ENCODE measurements at places on chromosomes 7 and 10.

GRCh38 chr7:121985476-121986030, 112.6 kb downstream of the PTPRZ1 start:
- no peak overlapping the region for H3K4me3 ChIP-seq
- H3K27me3 ChIP-seq, result no peaks in the 10 kb centered on the region
- H3K4me1 ChIP-seq, result no peaks in the 10 kb centered on the region
- DNase-seq, result peak; percentile 59

DNA sequence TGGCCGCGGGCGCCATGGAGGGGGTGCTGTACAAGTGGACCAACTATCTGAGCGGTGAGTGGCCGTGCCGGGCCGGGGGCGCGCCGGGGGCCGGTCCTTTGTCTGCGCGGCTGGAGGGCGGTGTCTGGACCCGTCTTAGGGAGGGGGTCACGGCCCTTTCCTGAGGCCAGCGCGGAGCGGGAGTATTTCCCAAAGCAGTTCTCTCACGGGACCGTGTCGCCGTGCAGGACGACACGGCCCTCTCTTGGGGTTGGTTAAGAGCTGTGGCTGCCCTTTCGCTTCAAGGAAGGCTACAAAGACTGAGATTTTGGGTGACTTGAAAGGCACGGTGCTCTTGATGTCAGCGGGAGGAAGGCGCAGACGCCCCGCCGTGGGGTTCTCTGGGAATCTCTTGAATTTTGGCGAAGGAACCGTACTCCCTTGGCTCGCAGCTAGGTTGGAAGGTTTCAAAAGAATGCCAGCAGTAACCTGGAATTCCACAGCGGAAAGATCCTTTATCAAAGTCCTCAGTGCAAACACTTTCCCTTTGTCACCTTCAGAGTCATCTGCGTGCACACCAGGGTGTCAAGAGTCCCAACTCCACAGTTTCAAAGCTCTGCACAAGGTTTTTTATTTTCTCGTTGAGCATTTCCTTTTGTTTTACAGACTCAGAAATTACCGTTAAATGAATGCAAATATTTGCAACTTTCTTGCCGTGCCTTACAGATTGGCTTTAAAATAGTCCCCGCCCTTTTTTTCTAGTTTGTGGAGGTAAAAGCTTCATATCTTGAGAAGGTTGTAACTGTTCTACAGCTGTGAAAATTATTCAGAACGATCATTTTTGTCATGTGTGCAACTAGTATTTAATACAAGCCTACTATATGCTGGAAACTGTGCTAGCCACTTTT, 780 bp downstream of the PLEKHA8 start:
- peaks cover 2% of the 10 kb centered on the region for H3K36me3 ChIP-seq
- peak overlapping the region; percentile 96 for H3K27ac ChIP-seq
- DNase-seq, result peak; percentile 87
- no peaks in the 10 kb centered on the region for H3K27me3 ChIP-seq
- H3K4me1 ChIP-seq, result peaks cover 13% of the 10 kb centered on the region

DNA sequence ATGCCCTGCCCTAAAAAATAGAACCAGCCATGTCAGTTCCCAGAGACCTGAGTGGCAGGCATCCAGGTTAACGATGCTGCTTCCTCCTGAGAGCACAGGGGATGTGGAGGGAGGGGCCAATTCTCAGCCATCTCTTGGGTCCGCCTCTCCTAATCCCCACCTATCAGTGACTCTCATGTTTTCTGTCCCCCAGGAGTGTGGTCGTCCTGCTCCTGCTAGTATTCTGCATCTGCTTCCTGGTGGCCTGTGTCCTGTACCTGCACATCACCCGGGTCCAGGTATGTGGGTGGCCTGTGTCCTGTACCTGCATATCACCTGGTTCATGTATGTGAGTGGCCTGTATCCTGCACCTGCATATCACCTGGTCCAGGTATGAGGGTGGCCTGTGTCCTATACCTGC, 105.3 kb downstream of the ADCY1 start:
- no peaks in the 10 kb centered on the region for H3K27me3 ChIP-seq
- no peaks in the 10 kb centered on the region for H3K4me1 ChIP-seq
- H3K36me3 ChIP-seq, result no peaks in the 10 kb centered on the region
- no peak for DNase-seq

GRCh38 chr10:62426086-62426485, 51.9 kb downstream of the ZNF365 start:
- peak; percentile 26 for DNase-seq
- no peak overlapping the region for H3K4me3 ChIP-seq
- no peaks in the 10 kb centered on the region for H3K36me3 ChIP-seq

- no peaks in the 10 kb centered on the region for H3K36me3 ChIP-seq
- peak overlapping the region; percentile 99 for H3K27ac ChIP-seq
- peak overlapping the region; percentile 75 for H3K4me3 ChIP-seq
Observed at GRCh38 chr10:110008518-110009339, 945 bp downstream of the ADD3 start.

DNA sequence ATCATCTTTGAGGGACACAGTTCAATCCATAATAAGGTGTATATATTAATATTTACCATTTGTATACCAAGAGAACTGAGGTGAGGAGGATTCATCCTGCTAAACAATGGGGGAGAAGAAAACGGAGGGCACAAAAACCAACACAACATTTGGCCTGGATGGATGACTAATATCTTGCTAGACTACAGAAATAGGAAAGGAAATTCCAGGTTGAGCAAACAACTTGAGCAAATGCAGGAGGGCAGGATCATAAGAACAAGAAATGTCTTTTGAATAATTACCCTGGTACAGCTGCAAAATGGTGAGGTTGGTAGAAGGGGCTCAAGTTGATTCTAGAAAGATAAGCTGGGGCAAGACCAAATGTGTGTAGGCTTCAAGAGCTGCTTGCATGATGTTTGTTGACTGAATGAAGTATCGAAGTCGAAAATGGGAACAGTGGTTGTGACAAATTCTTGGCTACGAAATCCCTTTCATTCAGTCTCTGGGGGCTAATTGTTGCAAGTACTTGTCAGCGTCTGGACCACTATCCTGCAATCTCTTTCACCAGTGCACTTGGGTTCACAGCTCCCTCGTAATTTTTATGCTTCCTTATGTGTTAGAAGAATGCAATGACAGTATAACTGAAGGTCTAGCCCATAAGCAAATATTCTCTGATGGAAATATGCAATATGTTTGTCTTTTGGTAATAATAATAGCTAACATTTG, 176.2 kb downstream of the PTEN start:
- no peaks in the 10 kb centered on the region for H3K27me3 ChIP-seq
- no peak overlapping the region for H3K27ac ChIP-seq
- H3K36me3 ChIP-seq, result no peaks in the 10 kb centered on the region
- no peak for DNase-seq

DNA sequence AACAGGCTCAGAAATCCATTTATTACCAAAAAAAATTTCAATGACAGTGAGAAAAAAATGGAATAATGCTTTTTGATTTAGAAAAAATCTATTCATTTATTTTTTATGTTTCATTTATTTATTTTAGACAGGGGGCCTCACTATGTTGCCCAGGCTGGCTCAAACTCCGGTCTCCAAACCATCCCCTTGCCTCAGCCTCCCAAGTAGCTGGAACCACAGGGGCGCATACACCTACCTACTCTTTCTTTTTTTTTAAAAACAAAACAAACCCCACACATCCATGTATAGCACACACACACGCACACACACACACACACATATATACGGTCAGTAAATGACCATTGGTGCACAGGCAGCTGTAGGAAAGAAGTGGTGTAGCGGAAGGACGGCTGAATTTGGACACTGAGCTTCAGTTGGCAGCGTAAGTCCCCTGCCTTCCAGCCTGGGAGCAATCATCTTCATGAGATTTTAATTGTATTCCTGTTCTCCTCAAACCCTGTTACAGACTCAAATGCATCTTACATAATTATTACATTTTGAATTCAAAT, 28.8 kb downstream of the ARL4A start:
- no peaks in the 10 kb centered on the region for H3K36me3 ChIP-seq
- no peak overlapping the region for H3K27ac ChIP-seq
- no peaks in the 10 kb centered on the region for H3K4me1 ChIP-seq
- H3K4me3 ChIP-seq, result no peak overlapping the region
- no peaks in the 10 kb centered on the region for H3K27me3 ChIP-seq

- no peak for DNase-seq
- H3K4me1 ChIP-seq, result peaks cover 2% of the 10 kb centered on the region
- no peaks in the 10 kb centered on the region for H3K36me3 ChIP-seq
- H3K27ac ChIP-seq, result no peak overlapping the region
- no peak overlapping the region for H3K4me3 ChIP-seq
Observed at GRCh38 chr10:120828763-120829319, 22.3 kb upstream of the WDR11 start.

- DNase-seq, result no peak
- no peak overlapping the region for H3K4me3 ChIP-seq
- H3K4me1 ChIP-seq, result no peaks in the 10 kb centered on the region
- H3K27ac ChIP-seq, result no peak overlapping the region
- no peaks in the 10 kb centered on the region for H3K36me3 ChIP-seq
Observed at GRCh38 chr7:53475776-53476175, 440.3 kb downstream of the POM121L12 start.

GRCh38 chr7:134129856-134130523, 2.9 kb downstream of the LRGUK start:
- H3K27ac ChIP-seq, result no peak overlapping the region
- DNase-seq, result peak; percentile 25
- no peaks in the 10 kb centered on the region for H3K27me3 ChIP-seq
- H3K4me1 ChIP-seq, result no peaks in the 10 kb centered on the region
- no peaks in the 10 kb centered on the region for H3K36me3 ChIP-seq
- no peak overlapping the region for H3K4me3 ChIP-seq

DNA sequence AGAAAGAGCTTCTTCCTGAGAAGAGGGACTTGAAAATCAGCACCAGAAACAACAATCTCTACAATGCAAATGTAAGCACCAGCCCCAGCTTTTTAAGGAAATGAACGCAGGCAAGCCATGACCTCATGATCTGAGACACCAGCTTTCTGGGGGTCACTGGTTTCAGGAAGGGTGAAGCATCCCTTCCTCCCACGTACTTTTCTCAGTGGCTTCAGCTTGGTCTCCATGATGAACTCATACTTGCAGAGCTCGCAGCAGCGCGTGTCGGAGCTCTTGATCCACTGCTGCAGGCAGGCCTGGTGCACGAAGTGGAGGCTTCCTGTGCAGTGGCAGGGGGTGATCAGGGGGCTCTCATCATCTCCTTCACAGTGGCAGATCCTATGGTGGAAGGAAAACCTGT, 87.0 kb downstream of the ALOX5 start:
- H3K27me3 ChIP-seq, result no peaks in the 10 kb centered on the region
- DNase-seq, result no peak
- no peaks in the 10 kb centered on the region for H3K36me3 ChIP-seq
- H3K27ac ChIP-seq, result no peak overlapping the region
- H3K4me1 ChIP-seq, result no peaks in the 10 kb centered on the region
- H3K4me3 ChIP-seq, result no peak overlapping the region

DNA sequence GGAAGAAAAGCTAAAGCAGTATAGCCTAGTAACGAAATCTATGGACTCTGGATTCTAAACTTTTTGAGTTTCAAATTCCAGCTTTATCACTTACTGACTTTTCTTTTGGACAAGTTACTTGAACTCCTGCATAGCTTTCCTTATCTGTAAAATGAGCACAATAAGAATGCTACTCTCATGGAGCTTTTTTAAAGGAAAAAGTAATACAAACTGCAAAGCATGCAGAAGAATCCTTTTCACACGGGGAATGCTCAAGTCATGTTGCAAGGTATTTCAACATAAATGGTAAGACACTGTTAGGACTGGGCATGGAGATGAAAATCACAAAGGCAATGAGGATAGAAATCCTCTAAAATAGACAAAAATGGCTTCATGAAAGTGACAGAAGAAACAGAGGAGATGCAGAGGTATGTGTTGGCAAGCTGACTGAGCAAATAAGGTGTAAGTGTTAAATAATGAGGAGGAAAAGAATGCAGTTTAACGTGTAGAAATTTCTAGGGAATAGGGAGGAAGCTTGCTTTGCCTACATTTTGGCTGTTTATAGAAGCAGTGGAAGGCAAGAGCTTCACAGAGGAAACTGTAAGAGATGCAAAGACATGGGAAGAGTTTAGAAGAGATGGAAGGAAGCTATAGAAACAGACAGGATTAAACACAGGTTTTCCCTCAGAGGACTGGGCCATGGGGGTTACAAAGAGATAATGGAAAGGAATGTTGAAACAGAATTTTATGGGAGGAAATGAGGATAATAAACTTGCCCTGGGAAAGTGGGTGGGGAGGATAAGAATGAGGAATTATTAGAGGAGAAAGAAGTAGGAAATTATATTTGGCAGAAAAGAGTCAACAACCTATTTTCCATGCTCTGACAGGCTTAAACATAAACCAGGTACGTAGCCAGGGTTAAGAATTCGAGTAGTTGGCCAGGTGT, 28.8 kb upstream of the SNX13 start:
- no peak overlapping the region for H3K27ac ChIP-seq
- no peak for DNase-seq
- no peak overlapping the region for H3K4me3 ChIP-seq
- no peaks in the 10 kb centered on the region for H3K4me1 ChIP-seq

DNA sequence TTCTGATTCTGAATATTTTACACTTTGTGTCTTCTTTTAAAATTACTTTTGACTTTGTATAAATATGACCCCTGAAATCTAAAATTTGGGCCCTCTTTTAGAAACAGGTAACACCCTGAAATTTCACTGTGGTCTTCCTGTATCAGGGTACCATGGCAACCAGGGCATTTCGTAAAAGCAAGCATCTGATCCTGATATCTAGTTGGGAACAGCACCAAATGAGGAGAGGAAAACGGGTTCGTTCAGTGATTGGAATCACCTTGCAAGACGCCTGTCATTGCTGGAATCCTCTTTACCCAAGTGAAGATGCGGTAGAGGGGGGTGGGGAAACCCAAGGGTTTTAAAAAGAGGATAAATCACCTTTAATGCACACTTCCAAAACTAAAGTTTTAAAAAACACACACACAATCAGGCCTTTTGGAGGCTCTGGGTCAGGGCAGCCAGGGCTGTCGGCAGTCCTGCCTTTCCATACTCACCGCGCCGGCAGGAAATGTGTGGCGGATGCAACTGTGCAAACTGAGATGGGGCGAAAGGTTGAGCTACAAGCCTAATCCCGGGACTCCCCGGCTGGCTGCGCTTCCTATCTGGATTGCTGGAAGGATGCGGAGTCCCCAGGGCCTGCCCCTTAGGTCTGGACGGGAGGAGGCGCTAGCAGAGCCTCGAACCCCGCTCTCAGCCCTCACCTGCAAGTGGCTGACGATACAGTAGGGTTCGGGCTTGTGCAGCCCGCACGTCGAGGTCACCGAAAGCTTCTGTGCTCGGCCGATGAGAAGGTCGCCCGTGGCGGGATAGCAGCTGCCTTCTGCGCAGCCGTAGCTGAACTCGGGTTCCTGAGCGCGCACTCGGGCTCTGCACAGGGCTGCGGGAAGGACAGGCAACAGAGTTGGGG, 1.8 kb downstream of the LAMB1 start:
- H3K4me3 ChIP-seq, result peak overlapping the region; percentile 74
- peak; percentile 91 for DNase-seq
- H3K27ac ChIP-seq, result no peak overlapping the region
- peaks cover 5% of the 10 kb centered on the region for H3K27me3 ChIP-seq

DNA sequence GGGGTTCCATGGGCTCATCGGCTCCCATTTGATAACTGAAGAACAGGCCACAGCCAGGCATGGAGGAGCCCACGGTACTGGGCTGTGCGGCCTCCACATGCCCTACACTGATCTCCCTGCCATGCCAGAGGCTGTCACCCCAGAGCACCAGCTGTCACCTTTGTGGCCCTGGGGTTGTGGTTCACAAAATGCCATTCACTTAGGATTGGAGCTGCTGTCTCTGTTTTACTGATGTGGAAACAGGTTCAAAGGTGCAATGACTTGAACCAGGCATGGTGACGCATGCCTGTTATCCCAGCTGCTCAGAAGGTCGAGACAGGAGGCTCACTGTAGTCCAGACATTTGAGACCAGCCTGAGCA, 4.3 kb upstream of the UPK3B start:
- no peak overlapping the region for H3K27ac ChIP-seq
- peaks cover 1% of the 10 kb centered on the region for H3K36me3 ChIP-seq
- no peak overlapping the region for H3K4me3 ChIP-seq
- H3K27me3 ChIP-seq, result no peaks in the 10 kb centered on the region

GRCh38 chr10:69312528-69312927, 34.2 kb downstream of the HK1 start:
- no peaks in the 10 kb centered on the region for H3K27me3 ChIP-seq
- H3K27ac ChIP-seq, result peak overlapping the region; percentile 87
- H3K36me3 ChIP-seq, result no peaks in the 10 kb centered on the region

All from mesendoderm (in vitro differentiated cells).